ENCODE measurements at places on chromosomes 6 and 20.

DNA sequence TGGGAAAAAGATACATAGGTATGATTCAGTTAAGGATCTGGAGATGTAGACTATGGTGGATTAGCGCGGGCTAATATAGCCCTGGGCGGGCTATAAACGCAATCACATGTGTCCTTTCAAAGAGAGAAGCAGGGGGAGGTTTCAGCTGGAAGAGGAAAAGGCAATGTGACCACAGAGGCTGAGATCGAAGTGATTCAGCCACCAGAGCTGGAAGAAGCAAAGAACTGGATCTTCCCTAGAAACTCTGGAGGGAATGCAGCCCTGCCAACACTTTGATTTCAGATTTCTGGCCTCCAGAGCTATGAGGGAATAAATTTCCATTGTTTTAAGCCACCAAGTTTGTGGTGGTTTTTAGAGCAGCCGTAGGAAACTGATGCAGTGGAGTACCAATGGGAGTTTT, 81.5 kb upstream of the NHSL1 start:
- peak; percentile 88 for DNase-seq

- peak; percentile 85 for DNase-seq
Measured at GRCh38 chr20:62202083-62202395, 18.0 kb downstream of the HRH3 start.

DNA sequence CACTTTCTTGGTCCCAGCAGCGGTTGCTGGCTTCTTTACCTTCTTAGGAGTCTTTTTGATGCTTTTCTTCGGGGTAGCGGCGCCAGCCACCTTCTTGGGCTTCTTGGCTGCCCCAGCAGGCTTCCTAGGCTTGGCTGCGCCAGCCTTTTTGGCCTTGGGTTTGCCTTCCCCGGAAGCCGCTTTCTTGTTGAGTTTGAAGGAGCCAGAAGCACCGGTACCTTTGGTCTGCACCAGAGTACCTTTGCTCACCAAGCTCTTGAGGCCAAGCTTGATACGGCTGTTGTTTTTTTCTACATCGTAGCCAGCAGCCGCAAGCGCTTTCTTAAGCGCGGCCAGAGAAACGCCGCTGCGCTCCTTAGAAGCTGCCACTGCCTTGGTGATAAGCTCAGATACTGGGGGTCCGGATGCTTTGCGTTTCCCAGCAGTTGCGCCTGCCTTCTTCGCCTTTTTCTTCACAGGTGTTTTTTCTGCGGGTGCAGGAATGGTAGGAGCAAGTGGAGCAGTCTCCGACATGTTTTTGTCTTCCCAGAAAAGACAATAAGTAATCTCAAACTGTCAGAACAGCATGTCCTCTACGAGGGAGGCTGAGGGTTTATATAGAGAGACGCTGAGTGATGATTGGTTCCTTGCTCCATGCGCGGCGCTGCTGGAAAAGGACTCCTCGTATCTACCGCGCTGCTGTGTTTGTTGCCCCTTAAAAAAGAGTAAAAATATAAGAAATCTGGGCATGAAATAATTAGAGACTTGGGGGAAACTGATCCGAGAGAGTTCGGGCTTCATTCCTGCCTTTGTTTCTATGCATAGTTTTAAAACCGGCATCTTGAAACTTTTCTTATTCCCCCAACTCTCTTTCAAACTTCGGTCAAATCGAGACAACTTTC, 130.3 kb upstream of the BTN3A2 start:
- peak; percentile 95 for DNase-seq

GRCh38 chr6:148203970-148204369, 138.7 kb upstream of the SASH1 start:
- peak; percentile 78 for DNase-seq

GRCh38 chr20:54619181-54619580, 143.8 kb downstream of the DOK5 start:
- no peak for DNase-seq

- no peak for DNase-seq
Measured at GRCh38 chr6:34985236-34985635, 96.2 kb downstream of the ANKS1A start.

DNA sequence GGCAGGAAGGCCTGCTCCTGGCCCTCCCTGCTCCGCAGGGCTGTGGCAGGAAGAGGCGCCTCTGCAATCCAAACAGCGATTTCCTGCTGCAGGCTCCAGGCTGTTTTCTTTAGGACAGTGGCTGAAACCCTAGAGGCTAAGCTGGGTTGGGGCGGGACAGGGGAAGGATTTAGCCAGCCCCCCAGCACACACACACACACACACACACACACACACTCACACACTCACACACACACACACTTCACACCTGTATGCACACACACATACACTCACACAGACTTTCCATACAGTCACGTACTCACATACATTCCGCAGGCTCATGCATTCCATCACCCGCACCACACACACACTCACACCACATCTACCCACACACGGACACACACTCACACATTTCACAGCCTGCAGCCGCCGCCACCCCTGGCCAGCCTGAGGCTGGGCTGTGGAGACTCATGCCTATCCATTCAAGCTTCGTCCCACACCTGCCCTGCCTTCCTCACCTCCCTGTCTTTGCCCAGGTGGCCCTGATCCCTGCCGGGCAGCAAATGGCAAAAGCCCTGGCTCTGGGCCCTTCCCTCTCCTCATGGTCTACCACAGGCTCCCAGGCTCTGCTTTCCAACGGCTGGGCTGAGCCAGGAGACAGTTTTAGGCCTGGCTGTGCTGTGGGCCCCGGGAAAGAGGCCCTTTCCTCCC, 17.9 kb downstream of the MDFI start:
- no peak for DNase-seq

All from RPMI7951 (cell line).